Aorta (tissue), 5 donors: ENCODE measurements at places on chromosomes 11 and 22. TPM values are rescaled to one million over a fixed set of nuclear protein-coding genes. Genes with fewer than 3 reads are reported as not detected.

- H3K36me3 ChIP-seq: no peaks in the 10 kb centered on the region
- H3K27me3 ChIP-seq: no peaks in the 10 kb centered on the region
- no peaks in the 10 kb centered on the region for H3K4me1 ChIP-seq
- no peak overlapping the region for H3K4me3 ChIP-seq
Measured at GRCh38 chr11:10298342-10298741, 4.3 kb upstream of the SBF2 start.

- no peak overlapping the region for H3K27ac ChIP-seq
- DNase-seq: no peak
- H3K27me3 ChIP-seq: no peaks in the 10 kb centered on the region
Measured at GRCh38 chr22:28711341-28711740, 30.3 kb downstream of the CHEK2 start.

DNA sequence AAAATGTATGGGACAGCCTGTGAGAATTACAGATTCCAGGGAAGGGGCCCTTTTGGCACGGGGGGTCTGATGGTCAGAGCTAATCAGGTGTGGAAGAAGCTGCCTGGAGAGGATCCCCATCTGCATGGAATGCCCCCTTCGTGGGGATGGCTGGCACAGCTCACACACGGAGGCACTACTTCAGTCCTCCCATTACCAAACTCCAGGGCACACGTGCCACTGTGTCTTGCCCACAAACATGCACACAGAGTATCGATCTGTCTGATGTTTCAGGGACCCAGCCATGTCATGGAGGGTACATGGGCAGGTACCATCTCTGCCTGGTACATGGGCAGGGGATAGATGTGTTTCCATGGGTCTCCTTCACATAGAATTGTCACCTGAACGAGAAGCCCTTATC is 14.7 kb downstream of the KCNQ1OT1 start:
- H3K36me3 ChIP-seq: no peaks in the 10 kb centered on the region
- H3K27ac ChIP-seq: no peak overlapping the region
- no peaks in the 10 kb centered on the region for H3K4me1 ChIP-seq

DNA sequence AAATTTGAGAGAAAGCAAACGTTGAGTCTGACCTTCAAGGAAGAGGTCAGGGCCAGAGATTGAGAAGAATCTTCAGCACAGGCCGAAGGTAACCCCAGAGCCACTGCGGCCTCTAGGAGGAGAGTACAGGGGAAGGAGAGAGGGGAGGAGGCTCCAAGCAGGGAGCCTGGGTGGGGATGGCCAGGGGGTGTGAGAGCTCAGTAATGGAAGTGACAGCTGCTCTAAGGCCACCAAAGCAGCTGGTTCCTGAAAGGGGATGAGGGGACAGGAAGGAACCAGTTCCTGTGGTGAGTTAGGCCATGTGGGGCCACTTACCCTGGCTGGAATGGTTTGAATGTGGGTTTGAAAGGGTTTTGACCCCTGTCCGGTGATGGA is 46.1 kb downstream of the PISD start:
- no peaks in the 10 kb centered on the region for H3K4me1 ChIP-seq
- no peak overlapping the region for H3K4me3 ChIP-seq
- H3K36me3 ChIP-seq: peaks cover 5% of the 10 kb centered on the region
- no peak overlapping the region for H3K27ac ChIP-seq
- no peaks in the 10 kb centered on the region for H3K27me3 ChIP-seq
- no peak for DNase-seq

Gene LRRC75B
- total RNA-seq: 15.0 TPM

Gene SYT9
- 0.18 TPM for total RNA-seq
